ENCODE measurements at places on chromosomes 4 and X. TPM values are rescaled to one million over a fixed set of nuclear protein-coding genes. Genes with fewer than 3 reads are reported as not detected.

DNA sequence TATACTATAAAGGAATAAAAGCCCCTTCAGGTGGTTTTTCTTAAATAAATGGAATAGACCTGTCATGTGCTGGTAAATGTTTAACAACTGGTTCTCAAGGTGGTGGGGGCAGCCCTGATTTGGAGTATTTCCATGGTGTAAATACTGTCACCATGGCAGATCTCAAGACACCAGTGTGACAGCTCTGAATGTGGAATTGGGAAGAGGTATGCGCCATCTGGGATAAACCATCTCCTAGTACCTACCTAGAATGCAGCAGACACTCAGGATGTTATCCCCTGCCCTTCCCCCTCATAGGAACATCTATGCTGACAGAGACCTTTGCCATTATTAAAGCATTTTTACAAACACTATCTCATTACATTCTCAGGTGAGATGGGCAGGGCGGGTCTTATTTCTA, 26.4 kb upstream of the TMSB4X start:
- DNase-seq: no peak

DNA sequence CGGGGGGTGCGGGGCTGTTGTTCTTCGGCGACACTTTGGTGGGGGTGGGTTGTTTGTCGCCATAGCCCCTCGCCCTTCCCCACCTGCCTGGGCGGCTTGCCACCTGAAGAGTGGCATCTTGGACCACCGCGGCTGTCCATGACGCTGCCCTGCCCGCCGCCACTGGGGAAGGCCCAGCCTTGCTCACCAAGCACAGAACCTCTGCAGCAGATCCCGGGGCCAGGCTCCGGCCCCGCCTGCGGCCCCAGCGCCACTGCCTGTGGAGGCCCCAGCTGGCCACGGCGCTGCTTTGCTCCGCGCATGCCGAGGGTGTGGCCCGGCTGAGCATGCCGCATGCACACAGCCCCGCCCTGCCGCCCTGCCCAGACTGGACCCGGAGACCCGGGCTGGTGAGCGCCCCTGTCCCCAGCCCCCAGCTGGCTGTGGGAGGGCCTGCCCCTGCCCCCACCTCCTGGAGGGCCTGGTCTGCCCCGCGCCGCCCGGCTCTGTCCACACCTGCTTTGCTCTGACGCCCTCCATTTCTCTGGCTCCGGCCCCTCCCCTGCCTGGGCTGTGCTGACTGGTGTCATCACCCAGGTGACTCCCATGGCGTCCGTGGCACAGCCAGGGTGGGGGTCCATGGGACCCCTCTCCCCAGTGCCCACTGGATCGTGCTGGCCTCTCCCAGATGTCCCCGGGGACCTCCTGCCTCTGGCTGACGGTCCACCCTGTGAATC, 5.3 kb downstream of the NAT8L start:
- no peak for DNase-seq

ARMCX4 gene
- total RNA-seq: 13.1 TPM

GBA3 gene
- total RNA-seq: not detected
